ENCODE measurements at places on chromosomes 7 and 10. TPM values are rescaled to one million over a fixed set of nuclear protein-coding genes. Genes with fewer than 3 reads are reported as not detected.

CLCN1 gene
- not detected for total RNA-seq

RABGEF1 gene
- 49.5 TPM for total RNA-seq

NKX2-3 gene
- total RNA-seq = not detected

MSMB gene
- total RNA-seq = not detected

KNDC1 gene
- 2.4 TPM for total RNA-seq

OPALIN gene
- total RNA-seq = not detected

CDK1 gene
- 48.8 TPM for total RNA-seq

SPDYE2B gene
- total RNA-seq = not detected

LIPJ gene
- total RNA-seq = not detected

SLC16A9 gene
- 0.54 TPM for total RNA-seq

MUC12 gene
- total RNA-seq = not detected

ODAD2 gene
- total RNA-seq = 1.3 TPM

TUBAL3 gene
- 0.22 TPM for total RNA-seq

GPC2 gene
- 0.65 TPM for total RNA-seq

SLK gene
- total RNA-seq = 57.3 TPM
